CD4-positive, alpha-beta T cell treated with Interleukin-12 subunit alpha and Interleukin-12 subunit beta, for 1 hour (primary cell): ENCODE measurements at places on chromosomes 4 and X.

- DNase-seq: no peak
Observed at GRCh38 chrX:100659431-100660137, 15.6 kb downstream of the SRPX2 start.

GRCh38 chr4:114659386-114660008 is 60.9 kb downstream of the UGT8 start:
- DNase-seq: peak; percentile 35

DNA sequence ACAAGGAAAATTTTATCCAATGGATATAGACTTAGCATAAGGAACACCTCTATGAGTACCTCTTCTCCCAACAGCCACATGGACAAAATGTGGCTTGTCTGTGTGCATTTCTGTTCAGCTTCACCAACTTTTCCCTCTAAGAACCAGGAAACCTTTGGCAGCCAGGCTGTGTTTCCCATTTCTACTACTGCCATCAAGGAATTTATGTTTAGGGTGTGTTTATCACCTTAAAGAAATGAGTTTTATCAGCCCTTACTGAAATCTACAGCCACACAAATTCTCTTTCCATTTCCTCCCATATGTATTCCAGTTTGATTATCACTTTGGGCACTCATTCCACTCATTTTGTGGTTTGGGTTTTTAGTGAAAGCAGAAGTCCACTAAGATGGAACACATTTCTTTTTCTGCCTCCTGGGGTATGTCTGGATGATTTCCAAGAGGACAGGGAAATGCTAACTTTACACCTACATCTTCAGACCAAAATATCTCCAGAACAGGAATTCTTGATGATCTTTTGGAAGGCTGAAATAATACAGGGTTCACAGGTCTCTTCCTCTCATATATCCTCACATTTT is 82.6 kb upstream of the MAOA start:
- no peak for DNase-seq

GRCh38 chr4:163473576-163473975 is at the start of gene TKTL2:
TSS of gene TKTL2 (minus strand) at chr4:163473754. CDS start at chr4:163473734, 20 bp downstream.
- DNase-seq: no peak

- DNase-seq: peak; percentile 11
Observed at GRCh38 chrX:20523626-20524312, 257.1 kb upstream of the RPS6KA3 start.

- DNase-seq: no peak
Observed at GRCh38 chrX:13046141-13046855, 1.9 kb upstream of the FAM9C start.
